Tibial nerve (tissue), 4 donors: ENCODE measurements at places on chromosomes 12 and 14. TPM values are rescaled to one million over a fixed set of nuclear protein-coding genes. Genes with fewer than 3 reads are reported as not detected.
A peak's percentile ranks its signal among the peaks of the same experiment; 100 is the strongest.

The GRIN2B gene
- 1.7 TPM for total RNA-seq

The PIWIL1 gene
- not detected for total RNA-seq

The HOXC11 gene
- 0.20 TPM for total RNA-seq

The MYO1H gene
- total RNA-seq: not detected

The SLC39A5 gene
- not detected for total RNA-seq

The ADAM21 gene
- total RNA-seq: not detected

The ZNF664 gene
- 68.6 TPM for total RNA-seq

DNA sequence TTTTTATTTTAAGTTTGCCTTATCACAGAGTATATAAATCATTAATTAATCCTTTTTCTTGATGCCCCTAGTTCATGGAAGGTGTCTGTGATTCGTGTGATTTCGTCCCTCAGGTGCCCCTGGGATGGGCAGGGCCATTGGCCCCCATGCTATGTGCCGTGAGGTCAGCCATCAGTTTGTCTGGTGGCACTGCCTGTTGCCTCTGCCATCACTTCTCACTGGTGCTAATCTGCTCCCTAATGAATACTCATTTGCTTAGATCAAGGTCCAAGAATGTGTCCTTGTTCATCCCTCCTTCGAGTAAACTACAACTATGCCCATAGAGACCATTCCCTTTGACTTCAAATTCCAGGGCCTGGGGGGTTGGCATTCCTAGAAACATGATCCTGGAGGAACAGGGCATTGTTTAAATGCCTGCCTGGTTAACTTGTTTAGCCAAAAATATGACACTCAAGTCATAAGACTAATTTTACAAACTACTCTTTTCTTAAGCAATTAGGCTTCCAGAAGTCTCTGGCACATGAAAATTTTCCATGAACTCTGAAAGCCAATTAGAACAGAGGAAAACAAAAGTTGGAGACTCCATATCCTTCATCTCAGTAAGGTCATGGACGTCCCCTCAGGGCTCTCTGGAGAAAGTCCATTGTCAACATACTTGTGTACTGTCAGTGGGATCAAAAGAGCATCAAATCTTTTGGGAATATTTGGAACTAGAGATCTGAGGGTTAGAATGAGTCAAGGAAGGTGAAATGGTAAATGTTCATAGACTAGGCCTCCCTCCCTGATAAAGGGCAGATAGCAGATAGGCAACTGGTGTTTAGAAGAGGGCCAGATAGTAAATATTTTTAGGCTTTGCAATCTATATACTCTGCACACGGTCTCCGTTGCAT is 90.9 kb upstream of the PLXNC1 start:
- no peak for DNase-seq

DNA sequence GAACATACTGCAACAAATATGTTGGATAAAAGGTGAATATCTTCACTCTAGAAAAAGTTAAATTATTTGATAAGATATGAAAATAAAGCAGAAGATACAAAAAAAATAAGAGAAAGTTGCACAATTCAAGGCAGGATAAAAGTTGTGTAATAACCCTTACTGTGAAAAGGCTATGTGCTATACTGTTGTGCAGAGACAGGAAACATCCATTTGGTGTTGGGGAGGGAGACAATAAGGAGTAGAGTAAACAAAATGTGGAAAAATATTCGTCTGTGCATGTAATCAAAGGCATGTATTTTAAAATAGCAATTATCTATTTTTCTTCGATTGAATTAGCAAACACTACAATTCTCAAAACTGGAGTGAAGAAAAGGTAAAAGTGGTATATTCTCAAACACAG is 34.8 kb downstream of the PTHLH start:
- DNase-seq: no peak

GRCh38 chr14:49993565-49993964 is 100.7 kb downstream of the ARF6 start:
- DNase-seq: no peak

- no peak for DNase-seq
These were observed 1724.1 kb upstream of the SEL1L start for GRCh38 chr14:83257466-83258439.

DNA sequence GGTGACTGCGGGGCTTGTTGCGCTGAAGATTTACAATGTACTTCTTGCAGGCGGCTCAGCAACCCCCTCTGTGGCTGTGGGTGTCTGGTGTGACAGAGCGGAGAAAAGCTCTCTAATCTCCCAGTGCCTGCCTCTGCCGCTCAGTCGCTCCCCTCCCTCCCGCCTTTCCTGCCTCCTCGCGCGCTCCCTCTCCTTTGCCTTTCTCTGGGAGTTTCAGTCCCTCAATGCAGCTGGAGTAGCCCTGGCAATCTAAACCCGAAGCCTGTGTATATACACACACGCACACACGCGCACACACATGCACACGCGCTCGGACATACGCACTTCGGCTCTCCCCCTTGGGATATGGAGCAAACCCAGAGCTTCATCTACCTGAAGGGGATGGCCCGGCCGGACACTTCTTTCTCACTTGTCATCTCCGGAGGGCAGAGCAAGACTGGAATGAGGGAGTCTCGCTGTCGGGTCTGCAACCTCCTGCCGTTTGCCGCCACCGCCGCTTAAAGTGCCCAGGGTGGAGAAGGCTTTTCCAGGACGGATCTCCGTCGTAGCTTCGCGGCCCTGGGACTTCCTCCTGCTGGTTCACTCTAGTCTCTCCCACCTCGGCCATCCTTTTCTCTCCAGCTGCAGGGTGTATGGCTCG is 599 bp upstream of the TRHDE start:
- DNase-seq: peak; percentile 8

DNA sequence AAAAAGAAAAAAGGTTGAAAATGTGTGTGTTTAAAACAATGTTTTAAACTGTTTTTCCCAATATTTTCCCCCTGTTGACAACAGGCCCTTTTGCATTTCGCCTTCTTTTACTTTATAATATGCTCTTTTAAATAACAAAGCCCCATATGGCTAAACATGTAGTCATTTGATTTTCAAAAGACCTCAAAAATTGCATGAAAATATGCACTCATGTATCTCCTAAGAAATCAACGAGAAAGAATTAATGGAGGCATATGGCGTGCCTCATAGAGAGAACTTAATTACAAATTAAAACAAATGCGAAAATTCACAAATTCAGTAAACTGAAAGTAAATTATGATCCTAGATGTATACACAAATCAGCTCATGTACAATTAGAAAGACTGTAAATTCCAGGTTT is 202.6 kb upstream of the FOXN3 start:
- no peak for DNase-seq

DNA sequence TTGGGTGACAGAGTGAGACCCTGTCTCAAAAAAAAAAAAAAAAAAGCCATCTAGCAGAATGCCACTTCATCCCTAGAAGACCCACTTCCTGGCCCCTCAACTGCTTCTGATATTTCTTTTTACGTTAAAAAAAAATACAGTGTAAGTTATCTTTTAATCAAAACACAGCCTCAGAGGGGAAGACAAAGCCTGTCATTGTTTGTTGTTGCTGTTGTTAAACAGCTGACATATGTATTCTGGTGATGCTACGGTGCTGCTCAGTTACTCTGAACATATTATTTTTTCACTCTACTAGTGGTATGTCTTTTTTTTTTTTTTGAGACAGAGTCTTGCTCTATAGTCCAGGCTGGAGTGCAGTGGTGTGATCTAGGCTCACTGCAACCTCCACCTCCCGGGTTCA is 75.4 kb downstream of the PAPLN start:
- DNase-seq: no peak

DNA sequence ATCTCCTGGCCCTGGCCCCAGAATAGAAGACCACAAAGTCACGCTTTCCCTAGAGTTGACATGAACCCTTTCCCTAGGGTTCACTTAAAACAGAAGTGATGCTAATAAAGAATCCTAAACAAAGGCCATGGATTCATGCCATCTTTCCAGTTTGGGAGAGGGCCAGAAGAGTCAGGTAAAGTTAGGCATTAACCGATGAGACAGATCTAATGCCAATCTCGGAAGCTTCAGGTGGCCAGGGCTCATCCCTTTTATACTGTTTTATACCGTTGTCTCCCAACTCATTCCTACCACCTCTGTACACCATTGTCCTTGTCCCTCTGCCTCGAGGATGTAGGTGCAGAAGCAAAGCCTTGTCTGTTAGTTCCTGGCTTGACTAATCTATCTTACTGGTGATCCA is 22.8 kb upstream of the ACTR10 start:
- DNase-seq: no peak

DNA sequence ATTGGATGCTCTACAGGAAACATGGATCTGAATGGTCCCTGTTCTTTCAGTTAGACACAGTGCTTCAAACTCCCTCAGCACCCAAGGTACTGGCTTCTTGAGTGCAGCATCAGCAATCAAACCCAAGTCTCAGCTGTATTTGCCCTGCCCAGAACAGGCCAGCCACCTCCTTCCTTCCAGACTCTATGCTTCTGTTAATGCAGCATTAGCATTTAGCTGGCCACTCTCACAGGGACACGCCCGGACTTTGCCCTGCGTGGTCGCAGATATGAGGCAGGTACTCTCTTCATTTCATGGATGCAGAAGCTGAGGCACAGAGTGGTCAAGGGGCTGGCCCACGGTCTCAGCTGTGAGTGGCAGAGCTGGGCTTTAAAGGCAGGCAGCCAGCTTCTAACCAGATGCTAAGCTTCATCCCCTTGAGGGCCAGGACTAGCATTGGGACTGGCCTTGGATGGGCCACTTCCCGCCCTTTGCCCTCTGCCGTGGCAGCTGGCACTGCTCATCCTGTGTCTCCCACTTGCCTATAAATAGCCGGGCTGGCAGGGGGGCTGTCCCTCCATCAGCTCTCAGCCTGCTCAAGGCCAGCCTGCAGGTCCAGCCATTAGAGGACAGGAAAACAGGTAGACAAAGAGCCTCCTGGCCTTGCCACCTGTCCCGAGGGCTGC is 1.5 kb upstream of the SLC25A47 start:
- no peak for DNase-seq

DNA sequence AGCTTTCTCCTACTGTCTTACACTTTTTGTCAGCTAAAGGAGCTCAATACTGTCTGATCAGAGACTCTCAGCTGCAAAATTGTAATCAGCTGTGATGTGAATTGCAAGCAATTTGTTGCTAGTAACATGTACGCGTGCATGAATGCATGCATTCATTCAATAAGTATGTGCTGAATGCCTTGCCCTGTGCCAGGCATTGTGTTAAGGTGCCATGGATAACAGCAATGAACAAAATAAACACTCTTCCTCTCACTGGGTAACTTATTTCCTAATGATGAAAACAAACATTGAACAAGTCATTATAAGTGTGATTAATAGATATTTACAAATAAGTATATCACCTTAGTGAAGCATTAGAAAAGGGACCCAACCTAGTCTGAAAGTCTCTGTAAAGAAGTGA is 163.2 kb upstream of the ARID2 start:
- DNase-seq: no peak

DNA sequence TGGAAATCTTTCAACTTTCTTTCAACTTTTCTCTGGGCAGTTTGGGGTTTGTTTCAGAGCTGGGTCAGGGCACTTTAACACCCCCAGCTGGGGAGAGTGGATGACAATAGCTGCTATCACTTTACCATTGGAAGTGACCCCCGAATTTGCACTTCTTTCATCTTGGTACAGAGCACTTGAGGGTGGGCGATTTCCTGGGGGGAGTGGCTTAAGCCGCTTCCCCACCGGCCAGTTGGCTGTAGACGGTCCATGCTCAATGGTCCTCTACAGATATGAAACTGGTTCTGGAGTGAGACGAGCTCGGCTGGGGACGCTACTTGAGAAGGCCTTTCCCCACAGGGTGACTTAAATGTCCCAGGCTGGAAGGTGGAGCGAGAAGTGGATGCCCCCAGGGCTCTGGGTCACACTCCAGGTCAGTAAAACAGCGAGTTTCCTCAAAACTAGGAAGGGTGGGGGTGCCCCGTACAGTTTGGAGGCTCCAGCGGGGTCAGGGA is at the start of gene VRTN:
TSS of gene VRTN (plus strand) at position 231 of the 494 bp plus-strand sequence. CDS start 8,313 bp downstream, outside the sequence.
- no peak for DNase-seq
